ENCODE measurements at places on chromosomes 1 and 21. TPM values are rescaled to one million over a fixed set of nuclear protein-coding genes. Genes with fewer than 3 reads are reported as not detected.

EDARADD gene
- 0.78 TPM for total RNA-seq

CNR2 gene
- 0.06 TPM for total RNA-seq

PDE4DIP gene
- 163 TPM for total RNA-seq

DNA sequence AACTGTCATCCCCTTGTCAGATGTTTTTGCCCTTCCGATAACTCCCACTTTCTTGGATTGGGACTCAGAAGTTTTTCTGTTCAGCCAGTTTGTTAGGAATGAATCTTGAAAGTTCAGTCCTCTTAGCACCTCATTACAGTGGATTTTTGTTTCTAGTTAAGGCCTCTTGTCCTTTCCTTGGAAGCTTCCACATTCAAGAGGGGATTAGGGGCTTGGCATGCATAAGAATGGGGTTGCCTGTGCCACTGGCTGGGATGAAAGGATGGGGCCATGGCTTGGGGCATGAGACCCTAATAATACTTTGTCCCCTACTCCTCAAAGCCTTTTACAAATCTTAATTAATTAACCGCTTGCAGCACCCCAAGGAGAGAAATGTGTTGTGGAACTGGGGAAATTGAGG lies 2.4 kb upstream of the DHDDS start:
- DNase-seq = no peak
- H3K36me3 ChIP-seq = peaks cover 7% of the 10 kb centered on the region
- H3K4me1 ChIP-seq = peaks cover 21% of the 10 kb centered on the region

DNA sequence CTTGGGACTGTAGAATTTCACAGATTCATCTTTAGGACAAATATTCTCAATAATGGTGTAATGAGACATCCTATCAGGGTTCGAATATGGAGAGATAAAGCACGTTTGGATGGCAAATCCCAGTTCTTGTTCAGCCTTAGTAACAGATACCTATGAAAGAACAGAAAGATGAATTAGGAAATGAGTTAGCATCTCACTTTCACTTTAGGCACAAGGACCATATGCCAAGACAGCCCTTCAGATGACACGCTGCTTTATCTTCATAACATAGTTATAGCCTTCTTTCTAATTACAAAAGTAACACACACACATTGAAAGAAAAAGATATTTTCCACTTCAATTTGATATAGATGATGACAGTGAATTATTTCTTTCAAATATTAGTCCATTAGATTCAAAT lies 173.6 kb downstream of the TGFBR3 start:
- H3K4me3 ChIP-seq = no peak overlapping the region
- peaks cover 50% of the 10 kb centered on the region for H3K36me3 ChIP-seq
- H3K4me1 ChIP-seq = peaks cover 12% of the 10 kb centered on the region
- peak overlapping the region; percentile 55 for H3K27ac ChIP-seq

DNA sequence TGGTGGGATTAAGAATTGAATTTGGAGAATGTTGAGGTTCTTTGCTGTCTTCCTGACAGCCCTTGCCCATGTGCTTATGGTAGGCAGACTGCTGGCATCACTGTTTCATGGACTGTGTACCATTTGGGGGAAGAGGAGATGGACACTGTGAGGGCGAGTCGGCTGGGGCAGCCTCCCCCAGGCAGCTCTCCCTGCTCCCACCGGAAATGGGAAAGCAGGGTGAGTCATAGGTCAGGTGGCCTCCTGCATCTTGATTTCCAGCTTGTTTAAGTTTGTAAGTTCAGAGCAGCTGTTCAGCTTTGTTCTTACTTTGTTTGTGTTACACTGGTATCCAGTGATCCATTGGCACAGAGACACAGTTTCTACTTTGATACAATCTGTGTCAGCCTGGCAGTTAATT lies 87.2 kb upstream of the CNIH3 start:
- no peaks in the 10 kb centered on the region for H3K4me1 ChIP-seq
- no peak overlapping the region for H3K4me3 ChIP-seq
- no peaks in the 10 kb centered on the region for H3K36me3 ChIP-seq
- H3K27ac ChIP-seq = no peak overlapping the region

GRCh38 chr1:30420519-30421050 lies 302.8 kb downstream of the MATN1 start:
- H3K27ac ChIP-seq = no peak overlapping the region
- H3K4me1 ChIP-seq = no peaks in the 10 kb centered on the region
- no peak overlapping the region for H3K4me3 ChIP-seq
- peak; percentile 23 for DNase-seq
- no peaks in the 10 kb centered on the region for H3K36me3 ChIP-seq

- H3K27ac ChIP-seq = no peak overlapping the region
- no peaks in the 10 kb centered on the region for H3K4me1 ChIP-seq
- H3K4me3 ChIP-seq = no peak overlapping the region
- H3K27me3 ChIP-seq = no peaks in the 10 kb centered on the region
- no peaks in the 10 kb centered on the region for H3K36me3 ChIP-seq
- DNase-seq = no peak
These were observed 15.7 kb downstream of the ASPM start for GRCh38 chr1:197130677-197131304.

Measured in upper lobe of right lung (tissue), 1 donor.